ENCODE measurements at places on chromosomes 6 and 20.

- peak; percentile 45 for DNase-seq
Measured at GRCh38 chr6:83546636-83547035, 34.3 kb downstream of the PRSS35 start.

GRCh38 chr6:2221726-2222274 lies 23.6 kb downstream of the GMDS start:
- DNase-seq, result peak; percentile 80

DNA sequence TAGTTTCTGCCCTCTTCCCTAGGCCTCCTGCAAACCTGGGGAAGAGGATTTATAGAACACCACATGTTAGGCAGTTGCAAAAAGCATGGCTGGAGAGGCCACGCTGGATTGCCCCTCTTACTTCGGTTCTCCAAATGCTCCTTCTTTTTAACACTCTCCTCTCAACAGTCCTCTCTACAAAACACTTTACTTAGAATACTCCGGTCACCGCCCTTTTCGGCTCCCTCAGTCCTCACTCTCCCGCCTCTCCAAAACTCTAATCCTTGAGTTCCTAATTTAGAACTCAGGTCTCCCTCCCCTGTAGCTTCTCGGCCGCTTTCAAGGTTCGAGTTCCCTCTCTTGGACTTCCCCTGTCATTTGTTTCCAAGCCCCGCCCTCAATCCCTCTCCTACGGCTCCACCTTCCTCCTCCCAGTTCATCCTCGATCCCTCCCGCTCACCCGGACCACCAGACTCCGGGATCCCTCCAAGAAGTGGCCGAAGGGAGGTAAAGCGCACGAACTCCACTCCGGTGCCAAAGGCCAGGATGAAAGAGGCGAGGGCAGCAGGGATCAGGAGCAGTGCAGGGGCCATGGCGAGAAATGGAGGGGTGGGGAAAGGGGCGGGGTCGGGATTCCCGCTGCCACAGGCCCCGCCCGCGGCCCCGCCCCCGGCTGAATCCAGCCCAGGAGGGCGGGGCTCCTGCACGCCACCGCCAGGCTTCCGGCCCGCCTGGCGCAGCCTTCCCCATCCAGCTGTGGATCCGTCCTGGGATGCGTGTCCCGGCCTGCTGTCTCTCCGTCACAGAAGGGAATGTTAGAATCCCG lies at the start of gene NRM:
TSS of gene NRM (minus strand) at position 582 of the 805 bp plus-strand sequence. CDS start at position 572, 10 bp downstream.
- peak; percentile 96 for DNase-seq

DNA sequence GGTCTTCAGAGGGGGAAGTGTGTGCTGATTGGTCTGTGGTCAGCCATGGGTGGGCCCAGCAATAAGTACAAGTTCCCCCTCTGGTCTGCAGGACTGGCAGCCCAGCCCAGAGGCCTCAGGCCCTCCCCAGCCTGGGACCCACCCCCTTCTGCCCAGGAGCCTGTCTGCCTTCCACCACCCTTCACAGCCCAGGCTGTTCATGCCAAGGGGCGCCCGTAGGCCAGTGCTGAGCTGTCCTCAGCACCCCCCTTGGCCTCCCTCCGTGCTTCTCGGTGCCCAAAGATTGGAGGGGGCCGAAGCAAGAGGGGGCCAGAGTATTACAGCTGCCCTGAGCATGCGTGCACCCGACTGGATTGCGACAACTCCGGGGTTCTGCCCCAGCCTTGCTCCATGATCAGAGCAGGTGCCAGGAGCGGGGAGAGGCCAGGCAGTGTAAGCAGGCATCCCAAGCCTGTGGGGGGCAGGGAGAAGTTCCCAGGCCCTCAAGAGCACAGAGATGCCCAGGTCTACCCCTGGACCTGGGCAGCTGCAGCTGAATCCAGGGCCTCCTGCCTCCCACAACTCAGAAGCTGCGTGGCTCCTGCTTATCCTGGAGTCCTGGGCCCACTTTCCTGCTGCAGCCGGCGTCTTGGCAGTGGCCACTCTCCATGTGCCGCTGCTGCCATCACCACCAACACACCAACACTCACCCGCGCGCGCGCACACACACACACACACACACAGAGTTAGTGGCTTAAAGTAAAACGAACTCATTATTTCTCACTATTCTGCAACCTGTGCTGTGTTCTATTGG lies 33.3 kb downstream of the CST9L start:
- DNase-seq, result no peak

DNA sequence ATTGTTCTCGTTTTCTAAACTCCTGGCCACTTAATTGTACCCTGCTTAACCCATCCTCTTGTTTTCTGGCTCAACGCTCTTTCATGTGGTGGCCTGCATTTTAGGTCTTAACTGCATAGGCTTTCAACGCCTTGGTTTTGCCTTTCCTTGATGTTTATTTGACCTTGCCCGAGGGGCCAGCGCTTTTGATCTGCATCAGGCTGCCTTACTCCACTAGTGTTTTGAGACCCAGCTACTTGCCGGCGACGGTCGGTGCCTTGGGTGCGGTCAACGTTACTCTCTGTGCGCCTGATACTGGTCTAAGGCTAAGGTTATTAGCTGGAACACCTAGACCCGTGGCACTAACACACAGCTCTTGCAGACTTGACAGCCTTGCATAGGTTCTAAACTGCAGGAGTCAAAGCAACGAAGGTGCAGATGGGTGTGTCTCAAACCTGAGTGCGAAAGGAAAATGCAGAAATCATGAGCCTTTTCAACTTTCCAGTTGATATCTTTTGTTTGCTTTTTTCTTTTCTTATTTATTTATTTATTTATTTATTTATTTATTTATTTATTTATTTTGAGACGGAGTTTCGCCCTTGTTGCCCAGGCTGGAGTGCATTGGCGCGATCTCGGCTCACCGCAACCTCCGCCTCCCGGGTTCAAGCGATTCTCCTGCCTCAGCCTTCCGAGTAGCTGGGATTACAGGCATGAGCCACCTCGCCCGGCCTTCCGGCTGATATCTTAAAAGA lies 138.8 kb downstream of the HFE start:
- no peak for DNase-seq

DNA sequence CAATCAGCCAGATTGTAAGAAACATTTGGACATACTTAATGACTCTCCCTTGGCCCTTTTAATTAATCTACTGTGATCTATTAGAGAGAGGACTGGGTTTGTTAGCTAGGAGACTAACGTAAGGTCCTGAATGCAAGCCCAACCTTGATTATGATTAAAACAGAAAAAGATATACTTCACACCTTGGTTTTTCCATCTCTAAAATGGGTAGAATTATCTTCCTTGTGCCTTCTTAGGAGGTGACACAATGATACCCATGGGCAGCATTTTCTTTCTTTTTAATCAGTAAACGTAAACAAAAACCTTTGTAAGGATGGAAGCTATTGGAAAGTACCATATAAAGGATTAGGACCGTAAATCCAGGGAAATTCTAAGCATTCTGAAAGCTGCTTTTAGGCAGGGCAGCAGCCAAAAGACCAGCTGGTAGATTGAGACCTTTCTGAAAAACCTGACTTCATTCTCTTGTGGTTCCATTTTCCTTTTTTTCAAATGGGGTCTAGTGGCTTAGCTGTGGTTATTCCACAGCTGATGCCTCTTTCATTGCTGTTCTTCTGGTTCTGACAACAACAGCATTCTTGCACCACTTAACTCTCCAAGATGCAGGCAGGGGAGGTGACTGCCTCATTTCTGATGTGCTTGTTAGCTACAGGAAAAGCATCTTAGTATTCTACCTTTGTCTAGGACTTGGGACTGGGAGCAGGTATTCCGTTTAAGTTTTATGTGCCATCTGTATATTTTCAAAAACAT lies 27.4 kb downstream of the RREB1 start:
- DNase-seq, result no peak

GRCh38 chr20:51586005-51586440 lies 43.5 kb upstream of the NFATC2 start:
- DNase-seq, result peak; percentile 15

GRCh38 chr6:43983632-43984031 lies 143.6 kb downstream of the MRPL14 start:
- DNase-seq, result no peak

GRCh38 chr20:6709910-6710595 lies 57.4 kb upstream of the BMP2 start:
- DNase-seq, result no peak

- DNase-seq, result no peak
Measured at GRCh38 chr6:138278326-138278725, 60.0 kb upstream of the PBOV1 start.

DNA sequence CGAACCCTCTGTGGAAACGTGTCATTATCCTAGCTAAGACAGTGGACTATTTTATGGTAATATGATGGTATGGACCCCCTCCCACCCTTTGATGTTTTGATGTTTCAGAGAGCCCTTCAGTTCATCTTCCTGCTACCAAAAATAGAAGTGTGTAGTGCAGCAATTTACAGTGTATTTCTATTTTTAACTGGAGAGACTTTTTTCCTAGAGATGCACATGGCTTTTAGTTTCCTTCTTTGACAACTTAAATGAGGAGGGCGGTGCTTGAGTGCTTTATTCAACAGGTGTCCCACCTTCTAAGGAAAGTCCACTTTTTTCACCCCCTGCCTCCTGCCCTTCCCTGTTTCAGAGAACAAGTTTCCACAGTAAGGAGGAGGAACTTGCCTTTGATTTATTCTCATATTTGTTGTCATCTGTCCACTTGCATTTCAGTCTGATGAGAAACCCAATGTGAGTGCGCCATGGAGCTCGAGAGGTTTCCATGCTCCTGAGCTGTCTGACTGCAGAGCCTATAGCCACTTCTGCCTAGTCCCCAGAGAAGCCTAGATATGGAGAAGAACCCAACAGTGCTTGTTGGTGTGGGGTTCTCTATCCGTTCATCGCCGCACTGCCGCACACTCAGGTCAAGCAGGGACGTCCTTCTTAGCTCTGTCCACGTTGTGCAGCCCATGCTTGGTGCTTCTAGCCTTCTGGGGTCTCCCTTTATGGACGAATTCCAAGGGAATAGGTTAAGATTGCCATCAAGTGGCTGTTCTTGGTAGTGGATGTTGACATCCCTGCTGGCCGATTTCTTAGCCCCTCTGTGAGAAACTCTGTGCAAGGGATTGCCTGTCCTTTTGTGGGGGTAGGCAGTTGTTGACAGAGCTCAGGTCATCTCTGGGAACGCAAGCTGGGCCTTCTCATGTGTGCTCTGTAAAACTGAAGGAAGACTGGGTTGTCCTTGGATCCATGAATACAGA lies 144.2 kb downstream of the JARID2 start:
- peak; percentile 66 for DNase-seq

- DNase-seq, result no peak
Measured at GRCh38 chr20:33926425-33926824, 67.3 kb upstream of the RALY start.

- no peak for DNase-seq
Measured at GRCh38 chr6:41733360-41733706, 2.1 kb downstream of the TFEB start.

DNA sequence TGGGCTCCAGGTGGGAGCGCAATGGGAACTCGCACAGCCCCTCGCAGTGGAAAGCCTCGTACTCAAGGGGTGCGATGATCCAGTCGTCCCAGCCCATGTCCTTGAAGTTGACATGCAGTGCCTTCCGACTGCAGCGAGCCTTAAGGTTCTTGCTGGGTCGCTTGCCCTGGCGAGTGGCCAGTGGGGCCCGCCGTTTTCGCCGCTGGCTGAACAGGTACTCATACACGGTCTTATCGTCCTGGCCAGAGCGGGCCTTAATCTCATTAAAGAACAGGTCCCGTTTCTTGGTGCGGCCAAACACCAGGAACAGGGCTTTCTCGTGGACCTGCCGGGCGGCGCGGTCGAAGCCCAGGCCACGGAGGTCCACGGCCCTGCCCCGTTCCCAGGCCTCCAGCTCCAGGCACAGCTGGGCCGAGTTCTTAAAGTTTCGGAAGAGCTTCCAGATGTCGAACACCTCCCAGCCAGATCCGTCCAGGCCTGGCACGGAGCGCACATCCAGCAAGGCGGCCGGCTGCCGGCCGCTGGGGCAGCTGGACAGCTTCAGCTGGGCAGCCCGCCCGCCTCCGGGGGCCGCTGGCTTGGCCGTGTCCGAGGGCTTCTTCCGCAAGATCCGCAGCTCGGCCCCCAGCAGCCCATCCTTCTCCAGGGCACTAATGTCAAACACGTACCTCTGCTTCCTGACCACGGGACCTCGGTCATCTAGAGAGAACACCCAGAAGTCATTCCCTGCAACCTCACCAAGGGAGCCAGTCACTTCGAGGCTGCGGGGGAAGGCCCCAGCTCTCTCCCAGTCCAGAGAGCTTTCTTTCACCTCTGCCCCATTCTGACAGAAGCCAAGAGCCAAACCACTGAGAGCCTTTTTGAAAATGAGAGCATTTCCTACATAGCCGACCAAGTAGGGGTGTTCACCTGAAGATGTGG lies 3.7 kb downstream of the GDF5 start:
- no peak for DNase-seq

DNA sequence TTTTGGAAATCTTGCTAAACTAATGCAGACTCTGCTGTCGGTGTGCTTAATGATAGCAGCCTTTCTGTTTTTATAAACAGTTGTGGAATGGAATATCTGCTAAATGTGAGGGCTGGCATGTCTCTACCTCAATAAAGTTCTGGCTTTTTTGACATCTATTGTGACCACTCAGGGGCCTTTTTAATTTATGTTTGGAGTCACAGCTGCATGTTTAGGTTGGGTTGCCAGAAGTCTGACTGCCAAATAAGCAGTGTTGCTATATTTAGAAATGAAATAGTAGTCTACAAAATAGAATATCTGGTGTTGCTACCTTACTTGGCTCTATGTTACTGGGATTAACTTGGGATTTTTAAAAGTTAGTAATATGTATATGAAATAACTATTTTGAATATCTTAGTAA lies 125.1 kb upstream of the LOC128125822 start:
- DNase-seq, result no peak

- DNase-seq, result no peak
Measured at GRCh38 chr20:60009318-60009717, 51.1 kb downstream of the CDH26 start.

DNA sequence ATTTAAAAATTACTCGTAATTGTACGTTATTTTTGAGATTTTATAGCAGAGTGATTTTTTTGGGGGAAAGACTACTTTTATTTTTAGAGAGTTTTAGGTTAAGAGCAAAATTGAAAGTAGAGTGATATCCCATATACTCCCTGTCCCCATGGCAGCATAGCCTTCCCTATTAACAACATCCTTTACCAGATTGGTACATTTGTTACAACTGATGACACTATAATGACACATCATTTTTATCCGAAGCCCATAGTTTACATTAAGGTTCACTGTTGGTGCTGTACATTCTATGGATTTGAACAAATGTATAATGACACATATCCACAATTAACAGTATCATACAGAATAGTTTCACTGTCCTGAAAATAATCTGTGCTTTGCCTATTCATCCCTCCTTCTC lies 1126.4 kb upstream of the CITED2 start:
- DNase-seq, result no peak

- no peak for DNase-seq
Measured at GRCh38 chr20:1370548-1371110, 22.2 kb downstream of the FKBP1A start.

- peak; percentile 80 for DNase-seq
Measured at GRCh38 chr20:23143098-23143497, 57.0 kb upstream of the CD93 start.

GRCh38 chr6:42259841-42260395 lies 42.3 kb upstream of the MRPS10 start:
- DNase-seq, result no peak

- DNase-seq, result no peak
Measured at GRCh38 chr6:75830959-75831885, 82.2 kb downstream of the MYO6 start.

Data from OCI-M1 (cell line).